ENCODE measurements at places on chromosomes 6 and 20.

GRCh38 chr20:59223182-59223601, 59.6 kb downstream of the ZNF831 start:
- no peak for DNase-seq

DNA sequence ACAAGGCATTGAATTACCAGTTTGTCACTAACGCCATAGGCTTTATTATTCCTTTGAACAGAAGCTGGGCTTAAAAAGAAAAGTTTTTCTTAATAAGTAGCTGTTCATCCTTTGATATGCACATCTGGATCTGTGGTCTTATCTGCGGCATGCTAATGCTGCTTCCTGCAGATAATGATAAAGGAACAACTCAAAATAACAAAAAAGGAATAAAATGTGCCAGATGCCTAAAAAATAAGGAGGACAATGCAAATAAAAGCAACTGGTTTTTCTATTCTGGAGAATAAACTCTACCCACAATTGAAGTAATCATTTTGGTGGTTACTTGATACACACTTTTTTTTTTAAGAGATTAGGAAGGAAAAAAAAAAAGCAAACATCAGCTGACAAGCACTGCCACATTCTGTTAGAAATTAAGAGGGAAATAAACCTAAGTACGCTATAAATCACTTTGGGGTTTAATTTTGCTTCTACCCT, 156.8 kb upstream of the SALL4 start:
- no peak for DNase-seq

- no peak for DNase-seq
Measured at GRCh38 chr6:16121339-16121738, 7.5 kb upstream of the MYLIP start.

GRCh38 chr6:35079311-35080000, 61.7 kb downstream of the TCP11 start:
- DNase-seq = no peak

- no peak for DNase-seq
Measured at GRCh38 chr6:167566711-167567141, 241.8 kb downstream of the TTLL2 start.

GRCh38 chr6:169296622-169297021, 43.0 kb upstream of the THBS2 start:
- no peak for DNase-seq

DNA sequence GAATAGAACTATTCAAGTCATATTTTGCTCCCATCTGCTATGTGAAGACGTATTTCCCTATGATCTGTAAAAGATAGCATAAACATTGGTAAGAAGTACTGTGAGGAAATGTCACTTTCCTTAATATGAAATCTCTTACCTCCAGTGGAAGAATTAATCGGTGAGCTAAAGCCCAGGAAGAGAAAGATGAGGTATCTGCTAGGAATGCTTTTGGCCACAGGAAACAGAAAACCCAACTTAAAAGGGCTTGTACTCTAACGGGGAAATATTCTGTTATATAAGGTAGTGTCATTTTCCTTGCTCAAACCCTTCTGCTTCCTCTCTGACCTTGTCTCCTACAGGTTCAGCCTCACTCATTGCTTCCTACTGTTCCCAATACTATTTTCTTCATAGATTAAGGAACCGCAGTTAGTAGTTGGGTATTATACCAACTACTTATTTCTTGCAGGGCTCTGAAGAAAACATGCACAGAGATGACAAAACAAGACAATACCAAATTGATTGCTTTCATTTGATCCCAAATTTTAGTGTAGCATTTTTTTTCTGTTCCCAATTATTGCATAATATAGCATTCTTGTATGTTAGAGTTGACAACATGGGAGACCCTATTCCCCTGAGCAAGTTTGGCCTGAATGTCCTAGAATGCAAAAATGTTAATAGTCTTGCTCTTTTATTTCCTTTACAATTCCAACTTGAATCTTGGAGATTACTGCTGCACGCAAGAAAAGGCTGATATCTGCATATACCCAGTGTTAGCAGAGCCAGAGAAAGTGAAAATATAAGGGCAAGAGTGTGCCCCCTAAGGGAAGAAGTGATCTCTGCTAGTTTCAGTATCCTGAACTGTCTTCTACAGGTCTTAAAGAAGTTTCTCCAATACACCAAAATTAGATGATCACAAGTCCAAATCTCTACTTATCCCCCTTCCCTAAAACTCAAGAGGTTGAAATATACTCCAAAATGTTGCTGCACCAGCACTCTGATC, 65.3 kb downstream of the AFG1L start:
- no peak for DNase-seq

- DNase-seq = no peak
Measured at GRCh38 chr20:9482180-9482579, 32.2 kb upstream of the LAMP5 start.

- no peak for DNase-seq
Measured at GRCh38 chr6:155493694-155494143, 38.1 kb upstream of the NOX3 start.

DNA sequence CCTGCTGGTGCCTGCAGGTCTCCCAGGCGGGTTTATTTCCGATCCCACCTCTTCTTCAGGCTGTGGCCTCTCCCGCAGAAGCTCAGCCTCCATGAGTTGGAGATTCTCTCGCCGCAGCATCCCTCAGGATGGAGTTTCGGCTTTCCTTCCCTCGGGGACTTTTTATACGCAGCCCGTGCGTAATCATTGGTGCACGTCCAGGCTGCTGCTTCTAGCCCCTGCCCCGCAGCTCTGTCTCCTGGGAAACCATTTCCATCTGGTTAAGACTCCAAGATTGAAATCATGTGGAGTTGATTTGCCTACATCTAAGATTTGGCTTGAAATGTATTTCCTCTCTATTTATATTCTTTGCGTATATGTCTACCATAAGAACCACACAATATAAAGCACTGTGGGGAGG, 46.7 kb upstream of the CARMIL1 start:
- DNase-seq = no peak

- DNase-seq = no peak
Measured at GRCh38 chr20:59939879-59940128, 301 bp downstream of the PPP1R3D start.

DNA sequence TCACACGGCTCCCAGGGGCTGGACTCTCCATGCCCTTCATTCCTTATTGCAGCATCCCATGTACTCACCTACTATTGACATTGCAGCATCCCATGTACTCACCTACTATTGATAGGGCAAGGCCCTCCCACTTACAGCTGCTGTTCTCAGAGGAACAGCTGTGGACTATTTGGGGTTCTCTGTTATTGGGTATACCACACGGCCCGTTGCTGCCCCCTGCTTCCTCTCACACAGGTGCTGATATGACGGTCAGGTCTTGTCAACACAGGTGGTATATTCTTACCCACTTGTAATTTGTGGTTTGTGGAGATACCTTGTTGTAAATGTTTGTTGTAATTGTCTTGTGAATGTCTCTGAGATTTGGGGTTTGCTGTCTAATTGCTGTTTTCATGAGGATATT, 18.8 kb downstream of the ALDH5A1 start:
- DNase-seq = no peak

- peak; percentile 86 for DNase-seq
Measured at GRCh38 chr6:89638320-89639195, at the start of gene LYRM2. Gene LYRM2 (minus strand): TSS chr6:89638747. CDS start chr6:89638716, 31 bp downstream.

GRCh38 chr6:32244270-32244669, 20.4 kb upstream of the NOTCH4 start:
- no peak for DNase-seq

DNA sequence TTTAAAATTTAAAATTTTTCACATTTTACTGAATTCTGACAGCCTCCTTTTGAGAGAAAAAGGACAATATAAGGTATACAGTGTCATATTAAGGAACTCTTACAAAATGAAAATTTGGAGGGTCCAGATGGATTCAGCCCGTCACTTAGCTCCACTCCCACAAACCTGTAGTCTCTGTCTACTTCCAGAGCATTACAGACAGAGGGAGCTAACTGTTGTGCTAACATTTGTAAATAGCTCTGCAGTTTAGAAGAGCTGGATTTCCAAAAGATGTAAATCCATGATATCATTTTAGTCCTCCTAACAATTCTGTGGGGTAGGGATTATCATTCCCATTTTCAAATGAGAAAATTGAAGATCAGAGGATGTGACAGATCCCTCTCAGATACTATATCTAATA, 16.1 kb upstream of the SERINC3 start:
- no peak for DNase-seq

DNA sequence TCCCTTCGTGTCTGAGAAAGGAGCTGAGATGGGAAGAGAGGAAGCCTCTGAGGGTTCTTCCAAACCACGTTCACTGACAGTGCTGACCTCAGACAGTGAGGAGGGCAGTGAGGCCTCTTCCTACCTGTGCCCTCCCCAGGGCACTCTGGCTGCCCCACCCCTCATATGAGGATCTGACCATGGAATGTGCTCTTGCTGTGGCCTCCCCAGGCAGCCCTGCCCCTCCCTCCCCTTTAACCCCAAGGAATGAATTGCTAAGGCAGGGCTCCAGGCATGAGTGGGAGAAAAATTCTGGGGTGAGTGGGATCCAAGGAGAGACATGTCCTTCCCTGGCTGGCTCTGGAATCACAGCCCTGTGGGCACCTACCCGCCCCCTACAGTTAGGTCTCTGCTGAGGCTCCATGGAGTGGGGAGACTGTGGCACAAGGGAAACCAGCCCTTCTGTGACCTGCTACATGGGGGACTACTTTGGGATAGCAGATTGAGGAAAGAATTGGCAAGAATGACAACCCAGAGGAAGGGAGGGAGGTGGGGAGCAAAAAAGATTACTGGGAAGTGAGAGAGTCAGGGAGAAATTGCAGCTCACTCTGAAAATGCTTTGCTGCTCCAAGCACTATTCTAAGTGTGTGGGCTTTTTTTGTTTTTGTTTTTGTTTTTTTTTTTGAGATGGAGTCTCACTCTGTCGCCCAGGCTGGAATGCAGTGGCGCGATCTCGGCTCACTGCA, 29.4 kb downstream of the TNXB start:
- DNase-seq = no peak

DNA sequence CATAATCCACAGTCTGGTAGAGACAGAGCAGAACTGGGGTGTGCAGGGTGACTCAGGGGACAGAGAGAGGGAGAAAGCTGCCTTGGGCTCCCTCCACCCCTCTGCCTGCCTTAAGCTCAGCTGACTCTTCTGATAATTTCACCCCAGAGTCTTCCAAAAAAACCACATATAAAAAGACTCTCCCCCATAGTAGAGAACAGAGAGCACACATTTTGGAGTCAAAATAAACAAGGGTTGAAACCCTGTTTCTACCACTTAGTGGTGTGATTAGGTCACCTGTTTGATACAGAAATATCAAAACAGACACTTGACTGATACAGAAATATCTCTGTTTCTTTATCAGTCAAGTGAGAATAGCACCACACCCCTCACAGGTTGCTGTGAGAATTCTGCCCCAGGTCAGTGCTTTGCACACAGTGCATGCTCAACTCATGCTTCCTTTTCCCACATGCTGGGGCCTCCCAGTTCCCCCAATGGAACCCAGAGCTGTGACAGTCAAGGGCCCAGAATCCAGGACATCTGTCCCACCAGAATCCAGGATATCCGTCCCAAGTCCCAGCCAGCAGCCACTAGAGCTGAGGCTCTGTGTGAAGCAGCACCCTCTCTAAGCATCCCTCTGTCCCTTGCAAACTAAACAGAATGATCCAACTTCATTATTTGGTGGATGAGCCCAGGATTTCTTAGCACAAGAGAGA, 1.2 kb downstream of the TREML2 start:
- DNase-seq = no peak

DNA sequence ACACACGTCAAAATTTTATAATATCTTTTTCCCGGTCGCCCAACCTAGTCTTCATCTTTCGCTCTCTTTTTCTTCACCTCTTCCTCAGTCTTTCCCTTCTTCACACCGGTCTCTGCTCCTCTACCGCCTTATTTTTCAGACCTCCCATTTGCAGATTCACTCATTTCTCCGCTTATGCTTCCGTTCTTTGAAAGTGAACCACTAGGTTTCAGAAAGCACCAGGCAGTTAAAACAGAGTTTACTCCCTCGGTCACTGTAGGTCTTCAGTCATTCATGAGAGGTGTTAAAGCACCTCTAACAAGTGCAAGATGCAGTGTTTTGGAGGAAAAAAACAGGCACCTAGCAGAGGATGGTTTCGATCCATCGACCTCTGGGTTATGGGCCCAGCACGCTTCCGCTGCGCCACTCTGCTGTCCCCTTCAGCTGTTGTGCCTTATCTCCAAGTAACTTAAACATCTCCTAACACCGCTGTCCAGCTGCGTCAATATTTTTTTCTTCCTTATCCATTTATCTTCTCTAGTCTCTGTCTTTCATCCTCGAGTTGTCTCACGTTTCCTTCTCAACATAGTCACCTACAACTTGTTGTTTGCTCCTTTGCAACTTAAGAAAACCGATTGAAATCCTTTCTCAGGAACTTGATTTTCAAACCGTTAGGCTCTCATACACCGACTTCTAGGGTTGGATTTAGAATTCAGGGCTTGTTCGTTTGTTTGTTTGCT, 119.7 kb upstream of the ZNF184 start:
- no peak for DNase-seq

Measured in stimulated activated CD8-positive, alpha-beta memory T cell treated with anti-CD3 and anti-CD28 coated beads, Interleukin-2, amount 100 ng/mL, for 1 hour (primary cell).